Esophagus muscularis mucosa (tissue), 4 donors: ENCODE measurements at places on chromosomes 1 and 21. TPM values are rescaled to one million over a fixed set of nuclear protein-coding genes. Genes with fewer than 3 reads are reported as not detected.

DNA sequence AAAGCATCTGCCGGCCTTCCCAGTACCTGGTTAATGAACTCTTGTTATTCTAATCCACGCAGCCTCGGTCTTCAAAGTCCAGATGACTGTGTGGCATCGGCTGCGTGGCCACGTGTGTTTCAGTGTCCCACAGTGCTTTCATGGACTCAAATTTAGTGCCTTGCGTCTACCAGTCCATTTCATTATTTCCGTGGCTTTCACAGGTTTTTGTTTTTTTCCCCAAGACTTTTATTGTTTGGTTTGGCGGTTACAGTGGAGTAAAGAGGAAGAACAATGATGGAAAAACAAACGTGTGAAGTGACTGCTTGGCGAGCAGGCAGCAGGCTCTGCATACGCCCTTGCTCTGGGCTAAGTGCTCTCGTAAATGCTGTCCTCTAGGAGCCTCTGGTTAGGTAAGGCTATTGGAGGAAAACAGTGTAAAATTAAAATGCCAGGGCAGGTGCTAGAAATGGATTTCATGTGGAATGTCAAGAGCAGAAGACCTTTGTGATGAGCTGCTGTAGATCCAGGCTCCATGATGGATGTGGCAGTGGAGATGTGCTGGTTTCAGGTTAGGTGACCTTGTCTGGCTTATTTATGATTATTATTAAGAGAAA, 536.3 kb downstream of the KIF26B start:
- no peak overlapping the region for H3K27ac ChIP-seq
- DNase-seq: no peak
- no peaks in the 10 kb centered on the region for H3K36me3 ChIP-seq
- H3K27me3 ChIP-seq: no peaks in the 10 kb centered on the region
- H3K4me1 ChIP-seq: no peaks in the 10 kb centered on the region

DNA sequence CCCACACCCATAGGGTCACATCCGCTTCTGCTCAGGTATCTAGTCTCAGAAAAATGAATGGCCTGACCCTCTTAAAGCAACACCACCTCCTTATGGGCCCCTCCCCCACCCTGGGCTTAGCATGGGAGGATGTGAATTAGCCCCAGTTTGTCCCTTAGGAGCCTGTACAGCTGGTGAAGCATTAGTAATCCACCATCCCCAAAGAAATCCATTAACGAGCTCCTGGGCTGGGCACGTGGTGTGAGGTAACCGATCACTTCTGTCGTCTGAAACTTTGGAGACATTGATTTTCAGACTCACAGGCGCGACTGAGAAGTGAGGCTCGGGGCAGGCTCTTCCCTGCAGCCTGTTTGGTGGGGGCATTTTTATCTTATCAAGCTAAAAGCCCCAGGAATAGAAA, 10.5 kb downstream of the RASSF5 start:
- peaks cover 19% of the 10 kb centered on the region for H3K4me1 ChIP-seq
- no peak for DNase-seq
- H3K36me3 ChIP-seq: no peaks in the 10 kb centered on the region
- no peak overlapping the region for H3K4me3 ChIP-seq

GRCh38 chr1:117534995-117535467, 70.8 kb upstream of the TENT5C start:
- H3K4me3 ChIP-seq: no peak overlapping the region
- no peaks in the 10 kb centered on the region for H3K36me3 ChIP-seq
- no peaks in the 10 kb centered on the region for H3K4me1 ChIP-seq
- no peaks in the 10 kb centered on the region for H3K27me3 ChIP-seq
- no peak overlapping the region for H3K27ac ChIP-seq
- DNase-seq: no peak

The AKR7A3 gene
- 0.50 TPM for total RNA-seq

The DCDC2B gene
- total RNA-seq: not detected

The S1PR1 gene
- total RNA-seq: 98.5 TPM

The ZFP69B gene
- 0.83 TPM for total RNA-seq
